ENCODE measurements at places on chromosomes 13 and 19.

DNA sequence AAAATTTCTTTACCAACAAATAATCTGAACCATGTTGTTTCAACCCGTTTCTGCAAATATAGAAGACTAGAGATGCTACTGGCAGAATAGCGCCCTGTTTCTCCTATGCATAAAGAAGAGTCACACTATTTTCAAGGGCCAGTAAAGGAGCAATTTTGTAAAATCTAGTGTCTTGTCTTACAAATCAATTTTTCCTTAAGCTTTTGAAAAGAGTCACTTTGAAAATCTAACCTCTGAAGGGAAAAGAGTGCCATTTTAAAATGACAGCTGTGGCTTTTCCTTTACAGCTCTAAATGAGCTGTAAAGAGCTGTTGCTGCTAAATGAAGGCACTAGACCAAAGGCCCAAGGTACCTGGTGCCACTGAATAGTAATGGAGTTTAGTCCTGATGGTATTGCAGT is 16.9 kb upstream of the GTF2F2 start:
- H3K36me3 ChIP-seq, result no peaks in the 10 kb centered on the region
- DNase-seq, result no peak
- H3K4me1 ChIP-seq, result no peaks in the 10 kb centered on the region
- no peak overlapping the region for H3K4me3 ChIP-seq
- no peaks in the 10 kb centered on the region for H3K27me3 ChIP-seq

DNA sequence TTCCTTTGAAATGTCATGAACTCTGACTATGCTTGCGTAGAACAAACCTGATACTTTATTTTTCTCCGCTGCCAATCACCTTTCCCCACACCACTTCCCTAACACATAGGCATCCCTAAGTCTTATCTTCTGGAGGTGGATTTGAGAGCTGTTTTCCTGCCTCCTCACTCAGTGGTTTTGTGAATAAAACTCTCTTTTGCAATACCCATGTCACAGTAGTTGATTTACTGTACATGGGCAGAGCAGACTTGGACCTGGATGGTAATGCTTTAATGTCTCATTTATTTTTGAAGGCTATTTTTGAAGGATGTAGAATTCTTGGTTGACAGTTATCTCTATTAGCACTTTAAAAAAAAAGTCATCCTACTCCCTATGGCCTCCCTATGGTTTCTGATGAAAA is 881.8 kb downstream of the SLITRK5 start:
- H3K4me3 ChIP-seq, result no peak overlapping the region
- DNase-seq, result no peak
- H3K27ac ChIP-seq, result no peak overlapping the region
- H3K36me3 ChIP-seq, result no peaks in the 10 kb centered on the region

DNA sequence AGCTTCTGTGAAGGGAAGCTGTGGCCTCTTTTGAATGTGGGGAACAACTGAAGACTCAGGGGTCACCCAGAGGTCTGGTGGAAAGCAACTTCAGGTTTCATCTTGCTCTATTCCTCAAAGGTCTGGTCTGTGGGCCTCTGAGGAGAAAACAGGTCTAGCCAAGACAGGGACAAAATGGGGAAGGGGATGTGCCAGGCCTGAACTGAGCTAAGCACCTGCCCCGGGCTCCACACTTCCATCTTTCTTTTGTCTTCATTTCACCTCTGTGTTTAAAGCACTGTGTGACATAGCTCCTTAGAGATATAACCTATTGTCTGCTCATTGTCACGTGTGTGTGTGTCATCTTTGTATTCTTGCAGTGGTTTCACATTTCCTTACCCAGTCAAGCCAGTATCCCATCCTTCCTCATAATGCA is 19.9 kb upstream of the GDF15 start:
- no peaks in the 10 kb centered on the region for H3K27me3 ChIP-seq
- H3K36me3 ChIP-seq, result peaks cover 10% of the 10 kb centered on the region
- DNase-seq, result no peak
- H3K27ac ChIP-seq, result no peak overlapping the region

DNA sequence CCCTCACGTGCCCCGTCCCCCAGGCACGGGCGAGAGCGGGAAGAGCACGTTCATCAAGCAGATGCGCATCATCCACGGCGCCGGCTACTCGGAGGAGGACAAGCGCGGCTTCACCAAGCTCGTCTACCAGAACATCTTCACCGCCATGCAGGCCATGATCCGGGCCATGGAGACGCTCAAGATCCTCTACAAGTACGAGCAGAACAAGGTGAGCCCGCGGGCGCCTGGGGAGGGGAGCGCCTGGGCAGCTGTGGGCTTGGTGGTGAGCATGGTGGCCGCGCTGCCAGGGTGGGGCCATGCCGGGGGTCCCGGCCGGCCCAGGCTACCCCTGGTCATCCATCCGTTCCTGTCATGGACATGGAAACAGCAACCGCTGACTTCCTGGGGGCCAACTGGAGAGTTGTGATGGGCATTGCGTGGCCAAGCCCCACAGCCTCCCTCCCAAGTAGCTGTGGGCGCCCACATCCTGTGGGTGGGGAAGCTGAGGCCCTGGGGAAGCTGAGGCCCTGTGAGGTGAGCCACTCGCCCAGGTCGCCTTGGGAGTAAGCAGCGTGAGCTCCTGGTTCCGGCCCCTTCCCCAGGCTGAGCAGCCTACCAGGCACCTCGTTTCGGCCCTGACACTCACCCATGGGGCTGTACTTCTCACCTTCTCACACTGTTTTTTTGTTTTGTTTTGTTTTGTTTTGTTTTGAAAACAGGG is 16.1 kb downstream of the GNA11 start:
- no peak overlapping the region for H3K27ac ChIP-seq
- H3K4me1 ChIP-seq, result peaks cover 3% of the 10 kb centered on the region
- H3K4me3 ChIP-seq, result no peak overlapping the region
- no peaks in the 10 kb centered on the region for H3K27me3 ChIP-seq
- DNase-seq, result no peak

- DNase-seq, result no peak
- H3K4me3 ChIP-seq, result peak overlapping the region; percentile 71
- H3K4me1 ChIP-seq, result peaks cover 42% of the 10 kb centered on the region
- H3K27ac ChIP-seq, result no peak overlapping the region
- H3K36me3 ChIP-seq, result no peaks in the 10 kb centered on the region
- H3K27me3 ChIP-seq, result no peaks in the 10 kb centered on the region
Observed at GRCh38 chr19:49852631-49853126, 1.7 kb downstream of the PTOV1 start.

- H3K27ac ChIP-seq, result no peak overlapping the region
- peaks cover 25% of the 10 kb centered on the region for H3K4me1 ChIP-seq
- no peak overlapping the region for H3K4me3 ChIP-seq
- no peaks in the 10 kb centered on the region for H3K27me3 ChIP-seq
- H3K36me3 ChIP-seq, result no peaks in the 10 kb centered on the region
- no peak for DNase-seq
Observed at GRCh38 chr13:42422681-42423080, 150.7 kb downstream of the AKAP11 start.

- H3K27ac ChIP-seq, result no peak overlapping the region
- no peaks in the 10 kb centered on the region for H3K36me3 ChIP-seq
- DNase-seq, result no peak
- no peaks in the 10 kb centered on the region for H3K4me1 ChIP-seq
Observed at GRCh38 chr13:32887617-32888016, 128.6 kb upstream of the KL start.

DNA sequence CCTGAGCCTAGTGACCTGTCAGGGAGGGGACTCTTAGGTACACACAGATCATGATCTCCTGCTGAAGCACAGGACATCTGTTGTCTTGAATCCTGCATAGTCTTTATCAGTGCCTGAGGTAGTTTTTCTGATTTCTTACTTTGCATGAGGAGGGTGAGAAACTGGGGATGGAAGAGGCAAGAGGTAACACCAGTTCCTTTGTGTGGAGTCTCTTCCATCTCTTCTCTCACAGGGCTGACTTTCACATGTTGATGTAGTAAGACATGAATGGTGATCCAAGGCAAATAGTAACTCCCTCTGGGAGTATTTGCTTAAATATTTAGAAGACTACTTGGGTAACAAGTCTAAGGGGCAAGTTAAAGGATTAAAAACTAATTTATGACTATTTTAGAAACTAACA is 9.5 kb downstream of the NBEA start:
- no peak for DNase-seq
- H3K27ac ChIP-seq, result no peak overlapping the region
- no peak overlapping the region for H3K4me3 ChIP-seq
- H3K27me3 ChIP-seq, result peaks cover 2% of the 10 kb centered on the region
- peaks cover 1% of the 10 kb centered on the region for H3K4me1 ChIP-seq

DNA sequence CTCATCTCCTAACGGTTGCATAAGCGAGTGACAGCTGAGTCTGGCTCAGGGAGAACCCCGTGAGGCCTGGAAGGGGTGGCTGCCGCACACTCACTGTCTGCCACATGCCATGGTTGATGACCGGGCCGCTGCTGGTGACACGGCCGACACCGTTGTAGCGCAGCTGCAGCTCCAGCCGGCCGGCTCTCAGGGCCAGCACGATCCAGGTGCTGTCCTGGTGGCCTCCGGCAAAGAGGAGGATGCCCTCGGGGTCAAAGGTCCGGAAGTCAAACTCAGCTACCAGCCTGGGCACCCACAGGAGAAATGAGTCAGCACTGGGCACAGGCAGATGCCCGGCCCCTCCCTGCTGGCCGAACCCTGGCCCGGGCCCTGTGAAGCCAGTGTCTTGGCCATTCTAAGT is 31.7 kb downstream of the GAS6 start:
- no peaks in the 10 kb centered on the region for H3K27me3 ChIP-seq
- H3K36me3 ChIP-seq, result peaks cover 5% of the 10 kb centered on the region
- H3K4me1 ChIP-seq, result peaks cover 6% of the 10 kb centered on the region
- no peak overlapping the region for H3K4me3 ChIP-seq
- no peak overlapping the region for H3K27ac ChIP-seq

- H3K27me3 ChIP-seq, result no peaks in the 10 kb centered on the region
- H3K27ac ChIP-seq, result no peak overlapping the region
- no peaks in the 10 kb centered on the region for H3K36me3 ChIP-seq
- no peak overlapping the region for H3K4me3 ChIP-seq
Observed at GRCh38 chr13:84528408-84529070, 646.3 kb upstream of the SLITRK1 start.

DNA sequence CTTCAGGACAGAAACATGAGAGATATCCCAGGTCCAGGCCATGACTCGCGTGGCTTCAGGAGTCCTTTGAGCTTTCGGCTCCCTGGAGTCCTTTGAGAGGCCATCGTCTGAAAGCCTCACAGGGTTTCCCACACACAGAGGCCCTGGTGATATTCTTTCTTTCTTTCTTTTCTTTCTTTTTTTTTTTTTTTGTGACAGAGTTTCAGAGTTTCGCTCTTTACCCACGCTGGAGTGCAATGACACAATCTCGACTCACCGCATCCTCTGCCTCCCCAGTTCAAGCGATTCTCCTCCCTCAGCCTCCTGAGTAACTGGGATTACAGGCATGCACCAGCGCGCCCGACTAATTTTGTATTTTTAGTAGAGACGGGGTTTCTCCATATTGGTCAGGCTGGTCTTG is 5.5 kb downstream of the SIN3B start:
- no peaks in the 10 kb centered on the region for H3K27me3 ChIP-seq
- peaks cover 23% of the 10 kb centered on the region for H3K36me3 ChIP-seq
- peak; percentile 38 for DNase-seq
- H3K4me3 ChIP-seq, result no peak overlapping the region
- H3K4me1 ChIP-seq, result peaks cover 27% of the 10 kb centered on the region
- H3K27ac ChIP-seq, result peak overlapping the region; percentile 24

GRCh38 chr13:20993661-20994440 is 67.5 kb downstream of the LATS2 start:
- H3K27me3 ChIP-seq, result peaks cover 4% of the 10 kb centered on the region
- H3K36me3 ChIP-seq, result no peaks in the 10 kb centered on the region
- no peak for DNase-seq
- H3K4me3 ChIP-seq, result no peak overlapping the region
- H3K27ac ChIP-seq, result no peak overlapping the region

DNA sequence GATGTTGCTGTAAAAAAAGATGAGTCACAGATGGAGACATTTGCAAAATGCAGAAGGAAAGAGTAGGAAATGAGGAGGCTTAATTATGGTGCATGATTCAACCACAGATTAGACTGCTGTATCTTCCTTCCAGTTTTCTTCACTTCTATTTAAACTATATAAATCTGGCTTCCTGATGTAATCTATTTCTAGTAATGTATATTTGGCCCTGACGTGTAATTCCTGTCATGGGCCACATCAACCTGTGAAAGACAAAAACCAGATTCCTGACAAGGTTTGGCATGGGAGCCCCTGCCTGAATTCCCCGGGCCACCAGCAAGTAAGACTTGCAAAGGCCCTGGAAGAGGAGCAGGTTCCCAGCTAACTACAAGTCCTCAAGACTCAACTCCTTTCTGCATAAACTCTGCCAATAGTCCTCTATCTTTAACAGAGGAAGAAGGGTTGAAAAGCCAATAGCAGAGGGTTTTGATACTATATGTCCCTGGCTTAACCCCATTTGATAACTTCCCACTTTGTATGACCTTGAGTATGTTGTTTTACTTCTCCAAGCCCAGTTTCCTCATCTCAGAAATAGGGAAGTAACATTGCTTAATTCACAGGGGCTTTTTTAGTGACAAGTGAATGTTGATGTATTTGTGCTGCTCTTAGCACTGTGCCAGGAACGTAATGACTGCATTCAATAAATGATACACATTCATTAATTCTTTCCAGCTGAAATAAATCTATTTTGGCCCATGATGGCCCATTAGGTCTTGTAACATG is 172.7 kb downstream of the SPRY2 start:
- no peaks in the 10 kb centered on the region for H3K36me3 ChIP-seq
- H3K4me3 ChIP-seq, result no peak overlapping the region
- H3K4me1 ChIP-seq, result no peaks in the 10 kb centered on the region
- DNase-seq, result no peak
- no peak overlapping the region for H3K27ac ChIP-seq
- H3K27me3 ChIP-seq, result peaks cover 2% of the 10 kb centered on the region

DNA sequence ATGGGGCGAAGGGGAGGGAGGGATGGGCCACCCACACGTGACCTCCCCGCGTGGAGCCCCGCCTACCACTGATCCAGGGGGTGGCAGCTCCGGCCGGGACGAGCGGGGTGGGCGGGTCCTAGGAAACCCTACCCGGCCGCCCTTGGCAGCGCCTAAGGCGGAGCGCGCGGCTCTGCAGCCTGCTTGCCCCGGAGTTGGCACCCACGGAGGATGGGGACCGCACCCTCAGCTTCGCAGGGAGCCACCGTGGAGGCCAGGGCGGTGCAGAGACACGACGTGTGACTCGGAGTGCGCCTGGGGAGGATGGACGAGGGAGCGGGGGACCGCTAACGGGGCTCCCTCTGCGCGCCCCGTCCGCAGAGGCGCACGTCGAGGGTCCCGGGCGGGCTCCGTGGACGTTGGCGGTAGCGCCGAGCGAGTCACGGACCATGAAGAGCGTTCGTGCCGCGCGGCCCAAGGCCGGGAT is at the start of gene RGS9BP:
RGS9BP (plus strand) TSS at position 129 of the 466 bp plus-strand sequence. CDS start 416 bp downstream, outside the sequence.
- H3K36me3 ChIP-seq, result no peaks in the 10 kb centered on the region
- H3K27me3 ChIP-seq, result peaks cover 14% of the 10 kb centered on the region
- peak; percentile 55 for DNase-seq
- H3K27ac ChIP-seq, result peak within 1 kb of the TSS; percentile 39

DNA sequence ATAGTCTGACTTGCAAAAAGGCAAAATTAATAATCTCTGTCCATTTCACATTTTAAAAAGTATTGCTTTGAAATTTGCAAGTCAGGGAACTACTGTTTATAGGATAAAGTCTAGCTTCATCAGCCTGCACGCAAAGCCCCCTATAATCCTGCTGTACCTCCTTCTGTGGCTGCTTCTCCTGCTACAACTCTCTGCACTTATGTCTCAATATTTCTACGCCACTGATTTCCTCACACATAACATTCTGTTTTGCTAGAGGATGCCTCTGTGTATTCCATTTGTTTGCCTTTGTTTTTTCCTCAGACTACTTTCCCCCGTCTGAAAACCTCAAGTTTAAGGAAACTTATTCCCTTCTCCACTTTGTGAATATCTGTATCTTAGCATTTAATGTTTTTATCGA is 389.9 kb downstream of the RFC3 start:
- no peak for DNase-seq
- no peaks in the 10 kb centered on the region for H3K36me3 ChIP-seq
- peaks cover 5% of the 10 kb centered on the region for H3K27me3 ChIP-seq
